ENCODE measurements at places on chromosomes 3 and 15.

- no peak for DNase-seq
Measured at GRCh38 chr3:64299206-64299605, 73.9 kb upstream of the PRICKLE2 start.

GRCh38 chr15:53580366-53580765 lies 179.1 kb downstream of the WDR72 start:
- DNase-seq = no peak

DNA sequence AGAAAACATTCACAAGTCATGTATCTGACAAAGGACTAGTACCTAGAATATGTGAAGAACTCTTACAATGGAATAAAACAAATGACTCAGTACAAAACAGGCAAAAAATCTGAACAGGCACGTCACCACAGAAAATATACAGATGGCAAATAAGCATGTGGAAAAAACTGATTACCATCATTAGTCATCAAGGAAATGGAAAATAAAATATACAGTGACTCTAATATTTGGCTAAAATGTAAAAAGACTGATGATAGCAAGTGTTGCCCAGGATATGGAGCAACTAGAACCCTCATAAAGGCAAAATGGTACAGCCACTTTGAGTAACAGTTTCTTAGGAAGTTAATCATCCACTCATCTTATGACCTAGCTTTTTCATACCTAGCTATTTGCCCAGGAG lies 95.8 kb upstream of the ABHD17C start:
- no peak for DNase-seq

GRCh38 chr3:120062474-120062873 lies 31.8 kb downstream of the GSK3B start:
- DNase-seq = no peak

- DNase-seq = no peak
Measured at GRCh38 chr3:112806903-112807302, 39.8 kb downstream of the CD200R1L start.

- DNase-seq = no peak
Measured at GRCh38 chr15:78804391-78804792, 6.9 kb downstream of the ADAMTS7 start.

DNA sequence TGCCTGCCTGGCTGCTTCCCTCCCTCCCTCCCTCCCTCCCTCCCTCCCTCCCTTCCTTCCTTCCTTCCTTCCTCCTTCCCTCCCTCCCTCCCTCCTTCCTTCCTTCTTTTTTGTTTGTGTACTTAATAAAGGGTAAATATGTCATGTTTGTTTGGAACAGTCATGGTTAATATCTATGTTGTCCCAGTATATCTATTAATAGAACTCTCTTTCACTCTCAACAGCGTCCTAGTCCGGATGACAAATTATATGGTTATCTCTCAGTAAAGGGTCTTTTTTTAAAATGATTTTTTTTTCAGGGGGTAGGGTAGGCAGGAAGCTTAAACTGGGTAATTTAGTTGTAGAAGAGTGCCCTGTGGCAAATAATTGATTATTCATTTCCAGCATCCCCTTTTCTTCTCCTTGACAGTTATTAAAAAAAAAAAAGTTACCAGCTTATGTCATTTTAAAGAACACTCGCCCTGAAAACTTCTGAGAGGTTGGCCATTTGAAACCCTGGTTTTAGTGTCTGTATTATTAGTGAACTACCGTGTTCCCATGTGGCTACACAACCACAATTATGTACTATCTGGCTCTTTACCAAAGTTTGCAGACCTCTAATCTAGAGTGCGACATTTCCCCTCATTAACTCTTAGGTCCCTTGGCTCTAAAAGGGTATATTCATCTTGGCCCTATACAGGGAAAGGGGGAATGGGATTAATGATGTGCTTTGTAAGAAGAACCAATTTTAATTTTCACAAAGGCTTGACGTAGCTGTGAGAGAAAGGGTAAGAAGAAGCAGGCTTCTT lies 13.7 kb downstream of the TAGLN3 start:
- no peak for DNase-seq

- DNase-seq = no peak
Measured at GRCh38 chr3:30918761-30919160, 24.3 kb upstream of the GADL1 start.

- no peak for DNase-seq
Measured at GRCh38 chr3:88013592-88013991, 45.2 kb downstream of the CGGBP1 start.

DNA sequence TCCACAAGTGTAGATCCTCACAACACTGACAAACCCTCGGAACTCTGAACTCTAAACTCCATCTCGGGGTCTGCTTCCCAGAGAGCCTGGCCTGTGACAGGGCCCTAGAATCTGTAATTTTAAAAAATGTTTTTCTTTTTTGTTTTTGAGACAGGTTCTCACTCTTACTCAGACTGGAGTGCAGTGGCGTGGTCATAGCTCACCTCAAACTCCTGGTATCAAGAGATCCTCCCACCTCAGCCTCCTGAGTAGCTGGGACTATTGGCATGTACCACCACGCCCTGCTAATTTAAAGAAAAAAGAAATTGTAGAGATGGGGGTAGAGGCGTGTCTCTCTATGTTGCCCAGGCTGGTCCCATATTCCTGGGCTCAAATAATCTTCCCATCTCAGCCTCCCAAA lies 26.2 kb downstream of the CRABP1 start:
- DNase-seq = no peak

DNA sequence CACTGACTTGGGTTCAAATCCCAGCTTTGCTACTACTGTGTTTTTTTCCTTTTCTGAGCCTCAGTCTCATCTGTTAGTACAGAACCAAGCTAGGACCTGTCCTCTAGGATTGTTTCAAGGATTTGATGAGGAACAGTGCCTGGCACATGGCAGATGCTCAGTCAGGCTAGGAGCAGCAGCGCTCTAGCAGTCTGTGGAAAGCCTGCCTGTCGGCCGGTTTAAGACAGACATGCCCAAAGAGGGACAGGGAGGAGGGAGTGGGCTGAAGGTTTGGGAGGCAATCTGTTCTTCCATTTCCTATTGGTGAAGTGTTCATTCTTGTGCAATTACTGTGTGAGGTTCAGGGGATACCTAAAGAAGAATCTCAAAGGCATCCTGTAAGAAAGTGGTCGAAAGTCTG lies 35.1 kb upstream of the RGMA start:
- DNase-seq = no peak
